Choroid plexus epithelial cell (primary cell): ENCODE measurements at places on chromosomes 11 and 22.
A peak's percentile ranks its signal among the peaks of the same experiment; 100 is the strongest.

DNA sequence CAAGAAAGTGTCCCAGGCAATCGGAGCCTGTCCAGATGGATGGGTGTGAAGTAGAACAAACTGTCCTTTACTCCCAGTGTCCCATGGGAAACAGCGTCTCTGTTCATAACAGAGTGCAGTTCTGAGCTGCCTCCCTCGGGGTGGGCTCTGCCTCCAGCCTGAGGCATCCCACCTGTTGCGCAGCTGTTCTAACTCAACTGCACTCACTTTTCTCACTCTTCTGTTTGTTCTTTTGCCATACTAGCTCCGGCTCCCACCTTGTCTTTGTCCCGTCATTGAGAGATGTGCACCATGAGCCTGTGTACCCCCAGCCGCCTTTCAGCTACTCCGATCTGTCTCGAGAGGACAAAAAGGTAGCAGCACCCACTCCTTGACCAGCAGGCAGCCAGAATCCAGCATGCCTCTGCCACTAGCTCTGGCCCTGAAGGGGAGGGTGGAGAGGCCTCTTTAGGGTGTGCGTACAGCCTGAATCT, 20.7 kb upstream of the CDC42EP2 start:
- no peak for DNase-seq

GRCh38 chr22:23119494-23120414, 22.0 kb downstream of the RSPH14 start:
- DNase-seq, result no peak

DNA sequence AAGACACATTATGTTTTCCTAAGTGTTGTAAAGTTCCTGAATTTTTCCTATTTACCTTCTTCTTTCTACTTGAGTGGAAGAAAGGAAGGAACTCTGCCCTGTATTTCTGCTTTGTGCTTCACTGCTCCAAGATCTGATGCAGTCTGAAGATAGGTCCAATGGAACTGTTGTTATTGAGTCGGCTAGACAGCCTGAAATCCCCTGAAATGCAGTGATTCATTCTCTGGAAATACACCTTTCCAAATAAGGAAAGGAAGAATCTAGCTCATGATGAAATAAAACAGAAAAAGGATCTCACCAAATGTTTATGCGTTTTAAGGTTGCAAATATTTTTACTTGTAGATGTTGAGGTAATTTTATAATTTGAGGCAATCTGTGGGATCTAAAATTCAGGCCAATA, 322.8 kb downstream of the GUCY1A2 start:
- peak; percentile 85 for DNase-seq

DNA sequence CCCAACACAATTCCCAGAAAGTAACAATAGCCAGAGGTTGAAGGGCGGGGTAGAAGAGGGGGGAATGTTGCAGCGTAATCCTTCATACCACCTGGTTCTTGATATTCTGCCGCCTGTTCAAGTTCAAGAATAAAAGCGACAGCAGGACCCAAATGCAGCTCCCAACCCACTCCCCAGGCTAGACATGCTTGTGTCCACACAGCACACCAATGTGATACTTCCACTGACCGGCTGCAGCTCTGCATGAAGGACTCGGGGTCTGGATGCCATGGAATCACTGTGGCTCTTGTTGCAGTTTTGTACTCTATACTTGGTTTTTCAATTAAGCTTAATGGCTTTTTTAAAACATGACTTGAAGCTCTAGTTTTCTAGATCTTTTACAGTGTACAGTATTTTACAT, 6.5 kb downstream of the SRPRA start:
- DNase-seq, result no peak

GRCh38 chr22:19626042-19626587, 88.2 kb upstream of the SEPTIN5 start:
- no peak for DNase-seq

- DNase-seq, result no peak
Measured at GRCh38 chr22:42357634-42358296, 74.4 kb downstream of the NFAM1 start.

DNA sequence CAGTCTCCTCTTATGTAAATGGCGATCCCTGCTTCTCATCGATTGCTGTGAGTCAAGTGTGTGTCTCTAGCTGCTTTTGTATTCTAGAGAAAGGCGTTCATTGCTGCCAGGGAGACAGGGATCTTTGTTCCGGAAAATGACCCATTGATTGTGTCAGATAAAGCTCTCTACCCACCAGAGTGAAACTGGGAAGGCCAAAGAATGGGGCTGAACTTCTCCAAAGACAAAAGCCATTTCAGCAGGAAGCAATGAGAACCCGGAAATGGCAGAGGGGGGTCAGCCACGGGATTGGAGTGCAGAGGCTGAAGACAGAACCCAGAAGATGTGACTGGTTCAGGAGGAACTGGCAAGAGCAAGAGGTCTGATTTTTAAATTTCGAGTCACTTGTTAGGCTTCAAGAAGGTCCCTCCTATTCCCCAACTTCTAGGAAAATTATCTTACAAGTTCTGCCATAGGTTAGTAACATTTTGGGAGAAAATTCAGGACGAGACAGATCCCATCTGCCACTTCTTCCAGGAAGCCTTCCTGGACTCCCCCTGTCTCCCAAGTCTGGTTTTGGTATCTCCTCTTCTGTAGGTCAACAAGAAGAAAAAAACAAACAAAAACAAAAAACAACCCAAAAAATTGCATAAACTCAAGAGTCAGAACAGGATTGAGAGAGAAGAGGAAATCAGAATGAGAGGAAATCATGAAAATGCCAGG, 110.6 kb downstream of the NECTIN1 start:
- DNase-seq, result no peak

- no peak for DNase-seq
Measured at GRCh38 chr11:29231586-29231985, 785.2 kb downstream of the KCNA4 start.

- peak; percentile 50 for DNase-seq
Measured at GRCh38 chr11:110679323-110679975, 32.8 kb downstream of the ARHGAP20 start.

GRCh38 chr11:106208760-106209159, 131.3 kb downstream of the AASDHPPT start:
- DNase-seq, result no peak

- no peak for DNase-seq
Measured at GRCh38 chr11:33982661-33983060, 68.9 kb upstream of the CAPRIN1 start.

- DNase-seq, result no peak
Measured at GRCh38 chr11:68267881-68268240, 3.9 kb downstream of the C11orf24 start.

DNA sequence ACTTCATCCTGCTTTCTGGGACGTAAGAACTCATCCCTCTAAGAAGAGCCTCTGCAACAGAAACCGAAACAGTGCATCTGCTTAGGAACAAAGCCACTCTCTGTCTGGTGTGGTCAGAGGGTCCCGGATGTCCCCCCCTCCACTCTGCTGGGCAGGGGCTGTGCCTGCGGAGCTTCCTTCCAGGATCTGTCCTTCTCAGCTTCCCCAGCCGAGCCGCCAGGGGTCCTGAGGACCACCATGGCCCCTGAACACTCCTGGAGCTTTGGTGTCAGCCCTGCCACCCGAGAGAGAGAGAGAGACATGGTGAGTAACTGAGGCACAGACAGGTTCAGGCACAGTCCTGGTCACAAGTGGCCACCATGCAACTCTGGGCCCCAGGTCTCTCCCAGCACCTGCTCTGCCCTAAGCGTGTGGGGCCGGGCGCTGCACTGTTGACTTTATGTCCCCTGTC, 24.4 kb upstream of the MGAT3 start:
- DNase-seq, result no peak

- DNase-seq, result no peak
Measured at GRCh38 chr11:68140496-68141245, 19.5 kb upstream of the CHKA start.

DNA sequence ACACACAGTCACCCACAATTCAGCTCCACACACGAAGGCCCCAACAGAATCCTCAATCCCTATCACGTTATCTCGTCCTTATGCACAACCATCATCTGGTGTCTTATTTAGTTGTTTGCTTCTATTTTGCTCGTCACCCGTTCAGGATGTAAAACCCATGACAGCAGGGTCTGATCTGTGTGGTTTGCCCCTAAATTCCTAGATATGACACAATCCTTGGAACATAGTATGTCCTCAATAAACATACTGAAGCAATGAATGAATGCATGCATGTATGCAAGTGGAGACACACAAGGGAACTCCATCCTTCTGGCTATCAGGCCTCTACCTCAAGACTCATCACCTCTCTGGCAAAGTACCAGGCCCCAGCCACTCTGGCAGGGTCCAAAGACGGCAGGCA, 20.2 kb downstream of the STARD10 start:
- DNase-seq, result peak; percentile 61

DNA sequence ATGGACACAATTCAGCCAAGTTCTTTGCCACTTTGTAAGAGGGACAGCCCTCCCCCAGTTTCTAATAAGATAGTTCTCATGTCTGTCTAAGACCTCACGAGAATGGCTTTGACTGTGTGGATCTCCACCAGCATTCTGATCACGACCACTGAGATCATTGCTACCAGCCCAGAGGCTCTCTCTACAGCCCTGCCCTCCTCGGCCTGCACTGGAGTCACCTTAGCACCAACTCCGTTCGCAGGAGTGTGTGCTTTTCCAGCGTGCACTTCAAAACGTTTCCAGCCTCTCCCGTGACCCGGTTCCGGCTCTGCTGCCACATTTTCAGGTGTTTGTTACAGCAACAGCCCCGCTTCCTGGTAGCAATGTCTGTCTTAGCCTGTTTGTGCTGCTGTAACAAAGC, 26.2 kb downstream of the TSPAN32 start:
- DNase-seq, result no peak

GRCh38 chr22:20408891-20409290, 14.9 kb downstream of the ZNF74 start:
- no peak for DNase-seq

- DNase-seq, result no peak
Measured at GRCh38 chr11:134480136-134480712, 68.2 kb upstream of the B3GAT1 start.

DNA sequence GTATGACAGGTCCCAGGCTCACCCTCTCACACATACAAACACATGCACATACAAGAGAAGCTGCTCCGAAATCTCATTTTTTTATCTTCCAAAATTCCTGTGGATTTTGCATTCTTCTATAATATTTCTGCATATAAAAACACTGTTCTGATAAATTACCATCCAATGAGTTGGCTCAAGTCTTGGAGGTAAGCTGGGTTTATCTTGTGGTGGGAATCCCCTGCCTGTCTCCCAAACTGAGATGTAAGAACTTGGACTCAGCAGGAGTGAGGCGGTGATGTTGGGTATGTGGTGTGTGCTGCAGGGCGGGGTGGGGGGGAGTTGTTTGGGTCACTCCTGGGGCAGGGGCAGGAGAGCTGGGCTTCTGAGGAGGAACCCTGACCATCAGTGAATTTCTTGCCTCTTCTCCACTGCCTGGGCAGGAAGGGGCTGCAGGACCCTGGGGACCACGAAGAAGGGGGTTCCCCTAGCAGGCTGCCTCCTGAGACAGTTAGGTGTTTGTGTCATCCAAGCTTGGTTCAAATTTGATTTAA, 6.8 kb upstream of the P2RY6 start:
- no peak for DNase-seq

DNA sequence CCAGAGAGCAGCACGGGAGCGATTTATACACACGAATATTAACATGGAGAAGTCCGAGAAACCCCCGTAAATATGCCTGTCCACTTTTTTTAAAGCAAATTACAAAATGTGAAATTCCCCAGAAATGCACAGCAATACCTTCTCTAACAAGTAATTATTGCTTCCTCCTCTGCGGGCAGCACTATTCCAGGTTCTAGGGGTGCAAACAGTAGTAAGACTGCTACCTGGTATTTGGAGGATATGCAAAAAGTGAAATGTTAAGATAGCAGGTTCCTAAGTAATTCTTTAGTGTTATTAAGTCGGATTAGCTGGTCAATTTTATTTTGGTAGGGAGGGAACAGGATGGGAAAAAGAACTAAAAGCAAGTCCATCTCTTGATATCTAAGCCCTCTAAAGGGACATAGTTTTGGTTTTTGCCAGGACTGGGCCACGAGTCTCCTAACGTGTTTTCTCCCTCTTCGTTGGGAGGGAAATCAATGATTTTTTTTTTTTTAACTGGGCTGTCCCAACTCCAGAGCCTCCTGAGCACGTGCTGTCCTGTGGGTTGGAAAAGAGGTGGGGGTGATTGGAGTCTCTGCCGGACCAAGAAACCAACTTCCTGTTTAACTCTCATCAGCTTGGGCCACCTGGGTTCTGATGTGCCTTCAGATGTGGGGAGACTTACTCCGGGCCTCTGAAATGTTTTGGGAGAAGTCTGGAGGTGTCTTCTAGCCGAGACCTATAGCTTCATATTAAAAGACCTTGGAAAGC, 1.7 kb upstream of the XBP1 start:
- DNase-seq, result no peak

GRCh38 chr11:6962673-6963072, 36.4 kb downstream of the ZNF215 start:
- no peak for DNase-seq

DNA sequence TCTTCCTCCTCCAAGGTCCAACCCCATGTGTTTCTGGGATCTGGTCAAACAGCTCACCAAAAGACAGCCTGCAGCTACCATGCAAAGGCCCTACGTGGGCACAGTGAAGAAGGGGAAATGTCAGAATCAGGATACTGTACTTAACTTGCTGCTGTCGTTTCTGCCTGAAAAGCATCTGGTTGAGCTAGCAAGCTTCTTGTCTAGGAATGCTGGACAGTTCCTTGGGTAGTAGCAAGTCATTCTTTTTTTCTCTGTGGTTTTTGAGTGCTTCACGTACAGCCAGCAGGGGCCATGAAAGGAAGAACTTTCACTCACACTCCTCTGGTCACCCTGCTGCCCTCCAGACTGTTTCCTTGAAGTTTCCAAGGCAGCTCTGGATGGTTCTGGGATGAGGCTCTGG, 24.7 kb downstream of the RCOR2 start:
- DNase-seq, result peak; percentile 81

DNA sequence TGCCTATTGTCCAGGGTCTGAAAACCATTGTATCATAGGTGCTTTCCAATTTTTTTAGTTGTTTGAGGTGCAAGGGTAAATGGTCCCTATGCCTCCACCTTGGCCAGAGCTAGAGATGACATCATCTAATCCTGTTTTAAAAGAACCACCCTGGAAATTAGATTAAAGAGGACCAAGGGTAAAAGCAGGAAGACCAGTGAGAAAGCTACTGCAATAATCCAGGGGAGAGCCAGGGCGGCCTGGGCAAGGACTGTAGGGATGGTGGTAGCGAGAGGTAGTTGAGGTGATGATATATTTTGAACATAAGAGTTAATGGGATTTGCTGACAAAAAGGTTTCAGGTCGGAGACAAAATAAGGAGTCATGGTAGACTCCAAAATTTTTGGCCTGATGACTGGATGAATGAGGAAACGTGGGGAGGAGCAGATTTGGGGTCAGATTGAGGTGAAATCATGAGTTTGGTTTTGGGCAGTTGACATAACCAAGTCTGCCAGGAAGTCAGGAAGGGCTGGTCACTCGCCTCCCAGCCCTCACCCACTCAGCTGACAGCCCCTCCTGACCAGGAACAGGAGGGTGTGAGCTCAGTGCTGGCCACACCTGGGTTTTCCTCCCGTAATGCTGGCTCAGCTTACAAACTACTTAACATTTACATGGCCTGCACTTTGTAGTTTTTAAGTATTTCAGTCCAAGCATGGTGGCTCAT, 23.0 kb downstream of the SCN4B start:
- DNase-seq, result no peak
